CD4-positive, alpha-beta T cell treated with Interleukin-15 for 1 hour (primary cell): ENCODE measurements at places on chromosomes 12 and 14.
A peak's percentile ranks its signal among the peaks of the same experiment; 100 is the strongest.

- no peak for DNase-seq
Measured at GRCh38 chr12:31331242-31331641, 5.3 kb upstream of the SINHCAF start.

- DNase-seq, result no peak
Measured at GRCh38 chr14:82385048-82385447, 851.4 kb upstream of the SEL1L start.

DNA sequence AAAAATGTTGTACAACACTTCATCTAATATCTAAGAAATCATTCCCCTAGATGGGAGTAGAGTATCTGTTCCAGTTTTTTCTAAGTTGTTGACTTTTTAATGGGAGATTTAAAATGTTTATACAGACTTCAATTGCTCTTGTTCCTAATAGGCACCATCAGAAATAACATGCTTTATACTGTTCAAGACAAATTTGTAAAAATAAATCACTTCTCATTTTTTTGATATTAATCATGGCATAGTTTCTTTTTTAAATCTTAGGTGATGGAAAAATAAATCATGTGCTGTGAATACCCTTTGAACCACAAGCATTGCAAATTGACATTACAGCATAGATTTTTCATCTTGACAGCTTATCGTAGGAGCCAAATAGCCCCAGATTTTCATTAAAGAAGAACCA is 473.5 kb upstream of the MGAT4C start:
- no peak for DNase-seq

- no peak for DNase-seq
Measured at GRCh38 chr14:59510966-59511365, 26.6 kb downstream of the JKAMP start.

DNA sequence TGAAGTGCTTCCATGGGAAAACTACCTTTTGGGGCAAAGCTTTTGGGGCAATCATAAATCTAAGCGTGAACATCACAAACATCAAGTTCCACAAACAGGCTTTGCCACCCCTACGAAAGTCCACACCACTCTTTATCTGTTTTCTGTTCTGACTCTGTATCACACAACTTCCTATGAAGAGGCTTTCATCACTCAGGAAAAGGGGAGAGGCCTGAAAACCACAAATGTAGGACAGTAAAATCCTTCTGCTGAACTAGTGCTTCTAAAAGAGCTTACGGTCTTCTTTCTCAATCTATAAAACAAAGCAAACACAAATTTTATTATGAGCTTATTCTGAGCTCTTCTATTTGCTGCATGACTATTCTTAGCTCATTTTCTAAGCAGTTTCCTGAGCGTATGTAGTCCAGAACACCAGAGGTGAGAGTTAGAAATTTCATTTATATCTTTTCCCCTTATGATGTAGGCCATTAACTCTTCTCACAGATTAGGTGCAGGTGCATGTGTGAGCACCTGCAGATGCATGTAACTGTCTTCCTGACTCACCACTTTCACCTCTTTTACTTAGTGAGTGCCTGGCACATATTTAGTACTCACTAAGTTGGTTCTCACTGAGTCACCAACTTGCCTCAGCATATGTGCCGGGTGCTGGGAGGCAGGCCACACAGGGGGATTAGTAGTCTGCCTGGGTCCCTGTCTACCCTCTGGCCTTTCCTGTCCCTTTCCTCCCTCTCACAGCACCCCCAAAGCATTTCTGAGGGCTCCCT is 32.9 kb upstream of the SYCP3 start:
- DNase-seq, result no peak

DNA sequence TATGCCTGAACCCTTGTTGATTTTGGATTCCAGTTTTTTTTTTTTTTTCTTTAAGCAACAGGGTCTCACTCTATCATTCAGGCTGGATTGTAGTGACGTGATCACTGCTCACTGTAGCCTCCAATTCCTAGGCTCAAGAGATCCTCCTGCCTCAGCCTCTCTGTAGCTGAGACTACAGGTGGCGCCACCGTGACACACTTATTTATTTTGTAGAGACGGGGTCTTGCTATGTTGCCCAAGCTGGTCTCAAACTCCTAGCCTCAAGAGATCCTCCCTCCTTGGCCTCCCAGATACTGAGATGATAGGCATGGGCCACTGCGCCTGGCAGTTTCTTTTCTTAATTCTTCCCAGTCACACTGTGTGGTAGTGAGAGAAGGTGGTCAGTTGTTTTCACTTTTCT is 25.2 kb downstream of the ACADS start:
- no peak for DNase-seq

DNA sequence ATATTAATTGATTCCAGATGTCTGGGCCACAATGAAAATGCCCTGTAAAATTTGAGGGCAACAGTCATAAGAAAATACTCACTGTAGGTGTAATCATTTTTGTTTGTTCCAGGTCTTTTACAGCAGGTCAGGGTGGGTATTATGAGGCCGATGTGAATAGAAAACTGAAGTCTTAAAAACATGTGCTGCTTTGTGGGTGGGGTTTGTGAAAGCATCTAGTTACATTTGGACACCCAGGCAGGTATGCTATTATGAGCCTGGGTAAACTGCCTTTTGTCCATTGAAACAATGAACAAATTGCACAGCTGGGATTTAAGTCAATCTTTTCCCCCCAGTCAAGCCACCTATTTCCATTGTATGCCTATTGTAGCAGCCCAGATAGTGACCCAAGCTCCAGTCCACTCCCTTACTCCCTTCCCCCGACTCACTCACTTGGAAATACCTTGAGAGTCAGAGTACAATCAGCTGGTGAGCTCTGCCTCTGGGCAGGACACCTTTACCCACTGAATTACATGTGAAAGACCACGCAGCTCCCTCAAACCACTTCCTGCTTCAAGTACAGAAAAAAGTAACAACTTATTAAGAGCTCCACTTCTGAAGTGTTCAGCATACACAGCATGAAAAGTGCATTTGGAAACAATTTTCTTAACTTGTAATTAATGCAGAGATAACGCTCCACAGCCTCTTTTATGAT is 1.8 kb downstream of the IGF1 start:
- peak; percentile 20 for DNase-seq

GRCh38 chr14:102675396-102675795 is 82.9 kb downstream of the RCOR1 start:
- DNase-seq, result no peak

GRCh38 chr14:94056579-94057308 is 24.3 kb downstream of the DDX24 start:
- no peak for DNase-seq

DNA sequence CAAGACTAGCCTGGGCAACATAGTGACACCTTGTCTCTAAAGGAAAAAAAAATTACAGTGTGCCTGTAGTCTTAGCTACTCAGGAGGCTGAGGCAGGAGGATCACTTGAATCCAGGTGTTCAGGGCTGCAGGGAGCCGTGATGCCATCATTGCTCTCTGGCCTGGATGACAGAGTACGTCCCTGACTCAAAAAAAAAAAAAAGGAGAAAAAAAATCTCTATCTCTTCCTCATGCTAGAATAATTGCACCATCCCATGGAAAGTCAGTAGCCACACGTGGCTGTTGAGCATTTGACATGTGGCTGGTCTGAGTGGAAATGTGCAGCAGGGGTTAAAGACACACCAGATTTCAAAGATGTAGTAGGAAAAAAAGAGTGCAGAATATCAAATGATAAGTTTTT is 3.8 kb downstream of the RILPL1 start:
- DNase-seq, result no peak

GRCh38 chr14:75375983-75376382 is 51.8 kb upstream of the JDP2 start:
- no peak for DNase-seq

DNA sequence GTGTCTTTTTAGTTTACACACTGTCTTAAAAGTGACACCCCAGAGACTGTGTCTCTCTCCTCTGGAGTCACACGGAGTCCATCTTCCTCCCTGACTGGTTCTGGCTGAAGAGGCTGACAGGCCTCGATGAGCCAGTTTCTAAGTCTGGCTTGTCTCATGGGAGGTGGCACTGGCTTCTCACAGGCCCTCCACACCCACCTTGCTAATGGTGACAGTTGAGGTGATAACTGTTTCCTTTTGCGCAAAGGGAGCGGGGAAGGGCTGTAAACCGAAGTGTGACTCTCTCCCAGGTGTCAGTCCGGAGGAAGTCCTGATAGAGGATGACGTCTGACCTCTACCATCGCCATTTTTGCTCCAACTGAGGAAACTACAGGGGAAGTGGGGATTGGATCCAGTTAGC is 30.2 kb downstream of the KCTD10 start:
- DNase-seq, result no peak

DNA sequence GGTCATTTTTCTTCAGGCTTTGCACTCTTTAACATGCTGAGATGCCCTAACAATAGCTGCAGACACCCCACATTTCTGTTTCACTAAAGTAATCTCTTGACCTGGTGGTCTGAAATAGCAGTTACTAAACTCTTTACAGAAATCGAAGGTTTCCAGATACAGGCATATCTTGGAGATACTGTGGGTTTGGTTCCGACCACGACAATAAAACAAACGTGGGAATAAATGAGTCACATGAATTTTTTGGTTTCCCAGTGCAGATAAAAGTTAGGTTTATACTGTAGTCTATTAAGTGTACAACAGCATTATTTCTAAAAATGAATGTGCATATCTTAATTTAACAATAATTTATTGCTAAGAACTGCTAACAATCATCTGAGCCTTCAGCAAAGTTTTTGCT is 208.7 kb downstream of the EGLN3 start:
- no peak for DNase-seq

DNA sequence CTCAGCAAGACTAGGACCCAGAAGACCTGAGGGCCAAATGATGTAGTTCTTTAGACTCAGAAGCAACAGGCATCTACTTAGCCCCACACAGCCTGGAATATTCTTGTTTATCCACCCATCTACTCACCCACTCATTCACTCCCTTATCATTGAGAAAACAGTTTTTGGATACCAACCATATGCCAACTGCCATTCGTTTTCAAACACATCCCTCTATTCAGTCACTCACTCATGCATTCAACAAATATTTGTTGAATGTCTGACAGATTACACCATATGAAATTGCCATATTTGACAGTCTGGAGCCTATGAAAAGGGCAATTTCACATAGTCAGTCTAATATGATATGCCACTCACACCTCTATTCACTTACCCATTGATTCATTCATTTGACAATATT is 103.2 kb downstream of the NT5DC3 start:
- DNase-seq, result no peak

GRCh38 chr12:93333828-93334227 is 43.9 kb upstream of the NUDT4 start:
- DNase-seq, result no peak

GRCh38 chr12:19744705-19745218 is 305.5 kb downstream of the AEBP2 start:
- DNase-seq, result no peak

GRCh38 chr14:58739674-58740073 is 101.9 kb downstream of the DACT1 start:
- DNase-seq, result no peak

DNA sequence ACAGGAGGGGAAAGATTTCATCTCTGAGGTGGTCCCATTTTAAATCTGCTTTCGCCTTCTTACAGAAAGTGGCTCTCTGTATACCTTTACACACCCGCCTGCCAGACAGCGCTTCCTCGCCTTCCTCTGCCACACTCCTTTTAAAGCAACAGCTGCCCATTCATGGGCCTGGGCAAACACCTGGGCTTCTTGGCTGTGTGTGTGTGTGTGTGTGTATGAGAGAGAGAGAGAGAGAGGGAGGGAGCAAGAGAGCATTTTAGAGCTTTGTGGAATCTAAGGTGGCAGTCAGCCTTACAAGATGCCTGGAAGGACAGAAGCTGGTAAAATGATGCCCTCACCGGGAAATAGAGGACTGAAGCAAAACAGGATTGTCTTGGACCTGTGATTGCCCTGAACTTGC is 20.0 kb downstream of the PTHLH start:
- no peak for DNase-seq

- DNase-seq, result peak; percentile 65
Measured at GRCh38 chr14:101628471-101628966, 67.2 kb downstream of the DIO3 start.

GRCh38 chr12:77352946-77353345 is 287.6 kb upstream of the E2F7 start:
- DNase-seq, result no peak

DNA sequence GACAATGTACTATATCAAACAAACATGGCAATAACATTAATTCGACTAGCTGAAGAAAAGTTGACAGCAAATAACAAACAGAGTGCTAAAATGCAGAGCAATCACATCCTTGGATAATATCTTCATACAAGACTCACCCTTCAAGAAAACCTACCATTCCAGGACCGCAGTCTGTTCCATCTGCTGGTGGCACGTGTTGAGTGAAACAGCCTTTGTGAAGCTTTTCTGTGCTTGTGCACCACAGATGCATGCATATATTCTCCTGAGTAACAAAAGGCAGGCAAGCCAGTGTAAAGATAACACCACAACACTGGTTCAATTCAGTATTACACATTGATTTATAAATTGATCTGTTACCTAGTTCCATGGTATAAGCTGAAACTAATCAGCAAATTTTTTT is 89.3 kb downstream of the ADAMTS20 start:
- DNase-seq, result no peak

DNA sequence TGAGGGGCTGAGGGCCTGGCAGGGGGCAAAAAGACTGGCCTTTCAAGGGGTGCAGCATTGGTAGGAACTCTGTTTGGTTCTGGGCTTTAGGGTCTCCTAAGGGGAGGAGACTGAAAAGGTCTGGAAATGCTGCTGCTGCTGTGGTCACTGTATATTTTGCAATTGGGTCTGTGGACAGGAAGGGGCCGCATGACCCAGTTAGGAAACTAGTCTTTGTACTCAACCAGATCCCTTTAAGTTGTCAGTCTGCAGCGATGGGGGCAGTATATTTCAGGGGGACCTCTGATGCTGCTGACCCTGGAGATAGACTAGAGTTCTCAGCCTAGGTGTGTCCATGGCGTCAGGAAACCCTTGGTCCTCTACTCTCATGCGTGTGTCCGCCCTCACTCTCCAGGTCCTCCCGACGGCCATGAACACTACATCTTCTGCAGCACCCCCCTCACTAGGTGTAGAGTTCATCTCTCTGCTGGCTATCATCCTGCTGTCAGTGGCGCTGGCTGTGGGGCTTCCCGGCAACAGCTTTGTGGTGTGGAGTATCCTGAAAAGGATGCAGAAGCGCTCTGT is 4.0 kb downstream of the LTB4R start:
- DNase-seq, result no peak

DNA sequence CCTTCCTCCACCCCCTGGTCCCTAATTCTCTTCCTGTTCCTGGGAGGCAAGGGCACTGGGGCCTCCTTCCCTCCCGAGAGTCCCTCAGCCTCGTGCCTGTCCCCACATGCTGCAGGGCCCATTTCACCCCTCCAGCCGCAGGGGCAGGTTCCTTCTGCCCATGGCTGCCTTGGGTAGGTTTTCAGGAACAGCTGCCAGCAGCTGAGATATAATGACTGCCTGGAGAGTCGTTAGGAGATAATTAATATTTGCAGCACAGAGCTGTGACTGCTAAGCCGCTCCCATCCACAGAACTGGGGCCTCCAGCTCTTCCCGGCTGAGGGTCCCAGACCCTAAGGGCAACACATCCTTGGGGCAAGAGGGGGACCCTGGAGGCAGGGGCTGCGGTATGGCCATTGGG is 211.9 kb upstream of the LHX5 start:
- DNase-seq, result no peak

DNA sequence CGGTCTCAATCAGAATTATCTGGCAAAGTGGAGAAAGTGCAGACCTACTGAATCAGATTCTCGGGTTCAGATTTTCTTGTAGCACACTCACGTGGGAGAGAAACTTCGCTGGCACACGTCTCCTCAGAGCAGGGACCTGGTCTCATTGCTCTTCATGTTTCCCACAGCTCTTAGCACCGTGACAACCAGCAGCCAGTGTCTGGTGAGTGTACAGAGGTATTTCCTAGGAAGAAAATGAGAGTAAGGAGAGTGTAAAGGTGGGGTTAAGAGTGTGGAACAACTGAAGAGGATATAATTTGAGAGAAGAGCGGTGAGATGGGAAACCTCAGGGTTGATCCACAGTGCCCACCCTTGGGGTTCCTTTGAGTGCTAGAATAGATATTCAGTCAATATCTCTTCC is 89.2 kb downstream of the ARF6 start:
- DNase-seq, result no peak
